ENCODE measurements at places on chromosomes 1 and 21.

GRCh38 chr1:233982827-233983518 is 78.5 kb downstream of the SLC35F3 start:
- DNase-seq: no peak

DNA sequence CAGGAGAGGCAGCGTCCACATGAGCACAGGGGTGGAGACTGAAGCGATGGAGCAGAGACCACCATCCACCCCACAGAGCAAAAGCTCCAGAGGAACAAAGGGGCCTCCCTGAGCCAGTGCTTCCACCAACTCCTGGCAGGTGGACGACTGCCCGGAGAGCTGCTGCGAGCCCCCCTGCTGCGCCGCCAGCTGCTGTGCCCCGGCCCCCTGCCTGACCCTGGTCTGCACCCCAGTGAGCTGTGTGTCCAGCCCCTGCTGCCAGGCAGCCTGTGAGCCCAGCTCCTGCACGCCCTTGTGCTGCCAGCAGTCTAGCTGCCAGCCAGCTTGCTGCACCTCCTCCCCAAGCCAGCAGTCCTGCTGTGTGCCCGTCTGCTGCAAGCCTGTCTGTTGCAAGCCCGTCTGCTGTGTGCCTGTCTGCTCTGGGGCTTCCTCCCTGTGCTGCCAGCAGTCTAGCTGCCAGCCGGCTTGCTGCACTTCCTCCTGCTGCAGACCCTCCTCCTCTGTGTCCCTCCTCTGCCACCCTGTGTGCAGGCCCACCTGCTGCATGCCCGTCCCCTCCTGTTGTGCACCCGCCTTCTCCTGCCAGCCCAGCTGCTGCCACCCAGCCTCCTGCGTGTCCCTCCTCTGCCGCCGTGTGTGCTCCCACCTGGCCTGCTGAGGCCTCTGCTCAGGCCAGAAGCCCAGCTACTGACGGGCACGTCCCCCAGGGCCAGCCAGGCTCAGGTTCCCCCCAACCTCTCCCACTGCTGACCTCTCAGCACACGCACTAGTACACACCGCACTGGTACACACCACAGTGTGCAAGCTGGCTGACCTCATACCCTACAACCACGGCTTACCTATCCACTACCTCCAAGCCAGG is 5.4 kb downstream of the KRTAP10-12 start:
- DNase-seq: no peak

- DNase-seq: no peak
Observed at GRCh38 chr1:67393737-67394136, 36.5 kb downstream of the SERBP1 start.

DNA sequence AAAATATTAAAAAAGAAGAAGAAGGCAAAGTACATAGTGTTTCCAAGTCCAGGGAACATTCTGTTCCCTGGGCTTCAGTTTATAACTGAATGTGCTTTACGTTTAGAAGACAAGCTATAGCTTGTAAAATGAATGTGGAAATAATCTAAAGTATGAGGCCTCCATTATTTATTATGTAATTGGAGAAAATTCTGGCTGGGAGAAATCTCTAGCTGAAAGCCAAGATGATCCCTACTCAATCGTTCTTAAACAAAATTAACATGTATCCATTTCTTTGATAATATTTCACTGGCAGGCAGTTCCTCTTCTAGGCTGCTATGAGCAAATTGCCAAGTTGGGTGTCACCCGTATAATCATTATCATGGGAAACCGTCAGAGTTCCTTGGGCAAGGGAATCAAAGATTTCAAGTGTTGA is 52.2 kb upstream of the ETS2 start:
- no peak for DNase-seq

GRCh38 chr1:14090531-14090930 is 390.5 kb downstream of the PRDM2 start:
- DNase-seq: no peak

DNA sequence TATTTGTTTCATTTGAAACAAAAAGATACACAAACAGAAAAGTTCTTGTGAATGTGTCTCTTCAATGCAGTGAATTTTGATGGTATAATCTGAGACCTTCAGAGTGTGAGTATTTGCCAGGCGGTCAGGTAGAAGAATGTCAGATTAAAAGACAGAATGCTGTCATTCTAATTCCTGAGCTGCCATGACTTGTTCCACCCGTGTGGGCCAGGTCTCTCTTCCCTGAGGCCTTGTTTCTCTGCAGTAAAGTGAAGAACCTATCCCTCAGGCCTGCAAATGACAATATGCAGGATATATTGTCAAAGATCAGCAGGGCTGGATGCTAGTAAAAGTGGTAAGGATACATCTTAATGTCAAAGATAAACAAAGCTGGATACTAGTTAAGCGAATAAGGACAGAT is 111.4 kb downstream of the ZP4 start:
- DNase-seq: no peak

DNA sequence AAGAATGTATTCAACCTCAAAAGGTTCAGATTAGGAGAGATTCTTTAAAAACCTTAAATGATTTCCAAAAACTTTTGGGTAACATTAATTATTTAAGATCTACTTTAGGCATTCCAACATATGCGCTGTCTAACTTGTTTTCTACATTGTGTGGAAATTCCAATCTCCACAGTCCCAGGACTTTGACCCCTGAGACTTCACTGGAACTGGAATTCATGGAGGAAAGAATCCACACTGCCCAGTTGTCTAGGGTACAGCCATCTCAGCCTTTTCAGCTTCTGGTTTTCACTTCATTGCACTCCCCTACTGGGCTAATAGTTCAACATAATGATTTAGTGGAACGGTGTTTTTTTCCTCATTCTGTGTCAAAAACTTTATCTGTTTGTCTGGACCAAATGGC is 161.5 kb downstream of the IER5 start:
- no peak for DNase-seq

DNA sequence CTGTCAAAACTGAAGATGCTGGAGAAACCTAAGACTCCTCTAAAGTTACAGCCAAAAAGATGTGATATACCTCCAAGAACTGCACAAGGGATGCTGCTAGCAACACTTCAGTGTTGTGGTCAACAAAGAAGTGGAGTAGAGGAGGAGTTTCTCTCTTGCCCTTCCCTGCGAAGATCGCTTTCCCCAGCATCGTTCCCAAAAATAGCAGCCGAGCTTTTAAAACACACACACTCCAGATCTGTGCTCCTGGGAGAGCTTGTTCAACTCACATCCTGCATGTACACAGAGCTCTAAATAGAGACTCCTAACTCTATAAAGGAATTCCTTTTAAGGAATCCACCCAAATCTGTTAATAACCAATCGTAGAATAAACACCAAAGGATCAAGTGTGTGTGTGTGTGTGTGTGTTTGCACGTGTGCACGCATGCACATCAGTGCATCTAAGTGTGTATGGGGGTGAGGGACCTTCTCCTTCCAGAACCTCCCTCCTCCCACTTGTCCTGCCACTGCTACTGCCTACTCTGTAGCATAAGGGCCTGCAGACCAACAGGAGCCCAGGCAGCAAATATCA is 58.5 kb downstream of the PSMG1 start:
- no peak for DNase-seq

GRCh38 chr1:204962742-204963632 is 80.0 kb upstream of the CNTN2 start:
- DNase-seq: no peak

- no peak for DNase-seq
Observed at GRCh38 chr1:241331328-241332036, 25.5 kb downstream of the RGS7 start.

DNA sequence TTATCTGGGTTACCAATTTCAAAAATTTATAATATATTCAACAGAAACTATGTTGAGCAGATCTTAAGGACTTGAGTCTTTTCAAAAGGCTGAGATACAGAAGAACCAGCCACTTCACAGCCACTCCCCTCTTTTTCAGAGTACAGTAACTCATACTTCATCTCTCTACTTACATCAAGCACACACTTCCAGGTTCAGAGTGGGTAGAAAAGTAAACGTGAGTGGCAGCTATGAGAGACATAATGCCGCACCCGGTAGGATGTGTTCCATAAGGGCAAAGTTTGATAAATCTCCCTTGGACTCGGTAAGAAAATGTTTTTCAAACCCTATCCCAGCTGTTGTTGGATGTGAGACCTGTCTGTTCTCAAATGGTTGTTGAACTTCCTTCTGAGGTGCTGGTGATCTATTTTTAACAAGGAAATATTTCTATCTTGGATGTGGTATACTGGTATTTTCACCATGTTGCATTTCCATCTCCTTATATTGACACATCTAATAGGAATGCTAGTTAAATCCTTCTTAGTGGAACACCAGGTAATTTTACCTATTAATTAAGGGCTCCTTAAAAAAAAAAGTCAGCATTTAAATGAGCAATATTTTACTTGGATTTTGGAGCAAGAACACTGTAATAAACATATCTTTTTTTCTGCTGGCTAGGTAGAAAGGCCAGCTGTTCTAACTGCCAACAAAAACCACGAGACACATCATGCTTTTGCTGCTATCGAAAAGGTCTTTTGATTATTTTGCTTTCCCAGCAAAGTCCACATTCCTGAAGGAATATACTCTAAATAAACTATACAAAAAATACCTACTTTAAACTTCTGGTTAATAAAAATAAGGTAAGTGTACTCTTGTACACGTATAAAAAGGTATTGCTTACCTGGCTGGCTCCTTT is 28.2 kb downstream of the CNN3 start:
- no peak for DNase-seq

- no peak for DNase-seq
Observed at GRCh38 chr1:213985209-213986019, 2.4 kb upstream of the PROX1 start.

GRCh38 chr1:193662030-193662429 is 475.6 kb upstream of the B3GALT2 start:
- no peak for DNase-seq

DNA sequence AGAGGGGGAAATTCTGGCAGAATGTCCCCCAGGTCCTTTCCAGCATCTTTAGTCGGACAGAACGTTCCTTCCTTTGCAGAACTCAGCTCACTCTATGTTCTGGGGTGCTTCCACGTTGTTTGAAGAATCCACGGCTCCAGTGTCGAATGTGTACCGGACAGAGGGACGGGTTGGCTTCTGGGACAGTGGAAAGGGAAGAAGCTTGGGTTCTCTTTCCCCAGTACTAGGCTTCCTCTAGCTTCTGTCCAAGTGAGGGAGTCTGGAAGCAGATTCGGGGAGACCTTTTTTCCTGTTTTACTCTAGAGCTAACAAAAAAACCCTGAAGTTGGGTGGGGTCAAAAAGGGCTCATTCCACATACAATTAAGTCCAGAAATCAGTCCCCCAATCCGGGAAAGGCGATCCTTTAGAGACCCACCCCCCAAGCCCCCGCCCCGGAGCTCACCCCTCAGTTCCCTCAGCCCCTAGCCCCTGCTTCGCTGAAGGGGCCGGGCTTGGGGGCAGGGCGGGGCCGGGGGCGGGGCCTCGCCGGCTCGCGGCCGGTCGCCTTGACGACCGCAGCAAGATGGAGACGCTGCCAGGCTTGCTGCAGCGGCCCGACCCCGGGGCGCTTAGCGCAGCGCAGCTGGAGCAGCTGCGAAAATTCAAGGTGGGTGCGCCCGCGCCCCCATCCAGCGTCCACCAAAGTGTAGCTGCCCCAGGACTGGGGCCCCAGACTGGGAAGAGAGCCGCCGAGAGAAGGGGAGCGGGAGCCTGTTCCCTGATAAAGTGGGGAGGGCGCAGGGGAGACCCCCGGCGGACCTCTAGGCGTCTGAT is at the start of gene RIIAD1:
RIIAD1 (plus strand) TSS at position 549 of the 814 bp plus-strand sequence; CDS start at position 564, 15 bp downstream.
- no peak for DNase-seq

- DNase-seq: no peak
Observed at GRCh38 chr1:171179318-171180227, 5.5 kb upstream of the FMO2 start.

GRCh38 chr1:59039551-59039950 is 255.7 kb upstream of the JUN start:
- DNase-seq: no peak

GRCh38 chr1:230827081-230827681 is 41.1 kb downstream of the C1orf198 start:
- DNase-seq: no peak

DNA sequence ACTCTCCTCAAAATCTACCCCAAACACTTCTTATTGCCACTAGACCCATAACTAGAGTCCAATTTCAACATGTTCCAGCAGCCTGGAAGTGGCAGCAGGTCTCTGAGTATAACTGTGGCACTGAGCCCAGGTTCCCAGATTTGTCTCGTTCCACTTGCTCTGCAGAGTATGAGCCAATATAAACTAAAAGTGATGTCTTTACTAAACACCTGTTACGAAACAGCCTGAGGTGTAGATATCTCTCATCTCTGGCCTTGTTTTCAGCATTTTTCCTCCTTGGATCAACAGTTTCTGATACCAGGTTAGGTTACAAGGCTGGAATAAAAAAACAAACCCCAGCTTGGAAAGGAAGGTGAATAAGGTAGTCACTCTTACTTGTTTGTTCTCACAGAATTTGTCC is 25.2 kb upstream of the PRDX6 start:
- no peak for DNase-seq

All from kidney capillary endothelial cell (primary cell).